Activated naive CD4-positive, alpha-beta T cell (primary cell): ENCODE measurements at places on chromosomes 6 and 20.
A peak's percentile ranks its signal among the peaks of the same experiment; 100 is the strongest.

DNA sequence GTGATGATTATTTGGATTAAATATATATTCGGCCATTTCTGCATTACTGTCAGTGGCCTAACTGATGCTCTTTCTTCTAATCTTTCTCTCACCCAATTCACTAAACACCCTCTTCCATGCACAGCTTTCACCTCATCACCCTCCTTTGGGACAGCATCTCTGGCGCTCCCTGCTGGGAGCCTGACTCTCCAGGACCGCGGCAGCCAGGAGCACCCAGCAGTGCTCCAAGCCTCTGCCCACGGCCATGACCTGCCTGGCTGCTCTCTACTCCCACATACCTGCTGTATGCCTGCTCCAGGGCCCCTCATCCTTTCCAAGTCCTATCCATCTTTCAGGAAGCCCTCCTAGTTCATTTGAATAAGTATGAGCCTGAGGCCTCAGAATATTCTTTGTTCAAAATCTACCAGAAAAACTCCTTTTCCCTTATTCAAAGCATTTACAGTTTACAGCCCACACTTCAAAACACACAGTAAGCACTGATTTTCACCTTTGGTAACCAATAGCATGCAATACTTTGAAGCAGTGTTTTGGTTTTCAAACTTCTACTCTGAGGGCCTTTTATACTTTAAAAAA, 15.2 kb downstream of the CTCFL start:
- no peak for DNase-seq

- no peak for DNase-seq
Measured at GRCh38 chr20:38217791-38218565, 42.6 kb downstream of the KIAA1755 start.

DNA sequence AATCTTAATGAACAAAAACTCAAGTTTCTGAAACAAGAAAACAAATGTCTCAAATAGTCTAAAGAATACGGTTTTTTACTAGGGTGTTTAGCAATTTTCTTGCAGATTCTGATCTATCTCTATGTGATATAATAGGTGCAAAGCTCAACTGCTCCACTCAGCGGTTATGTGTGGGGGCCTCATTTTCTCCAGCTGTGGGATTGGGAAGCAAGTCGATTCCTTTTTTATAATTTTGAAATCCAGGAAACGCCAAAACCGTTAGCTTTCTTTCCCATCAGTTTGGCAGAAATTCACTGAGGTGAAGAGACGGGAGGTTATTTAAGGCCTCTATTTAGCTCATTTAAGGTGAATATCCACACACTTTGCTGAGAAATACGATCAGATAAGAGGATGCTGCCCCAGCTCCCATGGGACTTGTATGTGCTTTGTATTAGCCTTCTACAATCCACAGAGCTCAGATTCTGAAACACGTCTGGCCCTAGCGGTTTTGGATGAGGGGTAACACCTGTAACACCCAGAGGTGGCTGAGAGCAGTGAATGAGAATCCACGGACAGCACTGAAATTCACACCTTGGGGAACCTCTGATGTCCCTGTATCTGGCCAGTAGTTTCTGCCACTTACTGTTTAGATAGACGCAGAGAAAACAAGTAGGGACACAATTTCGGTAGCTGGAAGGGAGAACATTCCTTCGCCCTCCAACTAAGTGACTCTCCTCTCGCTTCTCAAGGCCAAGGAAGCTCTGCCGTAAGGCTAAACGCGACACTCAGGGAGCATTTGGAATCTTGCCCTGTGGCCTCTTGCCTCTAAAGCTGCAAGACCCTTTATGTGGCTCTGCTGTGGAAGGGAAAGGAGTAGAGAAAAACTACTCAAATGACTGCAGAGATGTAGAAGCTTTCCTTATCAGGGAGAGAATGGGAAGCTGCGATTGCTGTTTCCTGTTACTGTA, 6.5 kb upstream of the BCAS4 start:
- no peak for DNase-seq

GRCh38 chr6:144340541-144341371, 55.6 kb downstream of the UTRN start:
- DNase-seq, result no peak

DNA sequence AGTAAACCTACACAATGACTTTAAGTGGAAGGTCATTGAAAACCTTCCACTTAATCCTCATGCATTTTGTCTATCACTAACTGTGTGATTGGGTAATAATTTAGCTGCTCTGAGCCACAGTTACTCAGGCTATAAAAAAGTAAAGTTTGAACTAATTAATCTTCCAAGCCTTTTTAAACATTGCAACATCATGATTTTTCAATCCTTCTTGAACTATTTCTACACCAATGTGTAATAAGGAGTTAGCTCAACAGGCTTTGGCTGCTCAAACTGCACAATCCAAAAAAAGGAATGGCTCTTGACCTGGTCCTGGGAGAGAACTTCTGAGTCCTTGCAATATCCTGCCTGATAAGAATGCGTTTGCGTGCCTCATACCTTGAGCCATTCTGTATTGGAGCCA, 34.8 kb upstream of the FILIP1 start:
- no peak for DNase-seq

- DNase-seq, result no peak
Measured at GRCh38 chr20:50569864-50570836, 60.0 kb downstream of the PTPN1 start.

- no peak for DNase-seq
Measured at GRCh38 chr6:38701551-38701950, 1.4 kb downstream of the GLO1 start.

GRCh38 chr20:6705926-6706548, 61.4 kb upstream of the BMP2 start:
- DNase-seq, result no peak

DNA sequence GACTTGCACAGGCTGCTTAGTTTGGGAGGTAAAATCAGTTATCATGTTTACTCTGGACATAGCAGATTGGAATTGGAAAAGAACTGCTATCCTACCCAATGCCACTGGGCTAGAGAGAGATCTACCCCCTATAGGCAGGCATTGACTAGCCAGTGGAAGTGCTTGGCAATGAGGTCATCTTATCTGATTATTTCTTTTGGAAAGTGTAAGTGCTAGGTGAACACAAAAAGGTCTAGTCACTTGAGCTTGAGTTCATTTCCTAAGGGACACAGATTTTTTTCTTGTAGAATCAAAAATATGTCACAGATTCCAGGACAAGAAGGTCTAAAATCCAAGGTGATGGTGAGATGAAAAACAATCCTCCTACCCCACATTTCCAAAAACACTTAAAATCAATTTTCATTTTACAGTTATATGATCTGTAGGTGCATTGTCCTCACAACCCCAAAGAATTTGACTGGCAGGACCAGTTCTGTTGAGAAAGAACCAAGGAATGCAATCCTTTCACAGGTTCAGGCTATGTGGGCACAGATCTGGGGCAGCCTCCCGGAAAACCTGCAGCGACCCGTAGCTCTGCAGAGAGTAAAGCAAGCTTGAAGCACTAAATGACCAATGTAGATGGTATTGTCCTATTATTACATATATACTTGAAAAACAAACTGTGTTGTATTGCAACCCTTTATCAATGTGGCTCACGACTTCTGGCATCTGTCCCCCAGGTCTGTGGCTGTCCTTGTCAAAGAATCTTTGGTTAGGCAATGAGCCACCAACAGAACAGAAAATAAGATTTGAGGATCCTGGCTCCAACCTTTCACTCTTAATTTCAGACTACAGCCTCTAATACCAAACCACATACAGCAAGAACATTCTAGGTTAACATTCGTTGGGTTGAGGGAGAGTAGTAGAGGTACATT, 67.3 kb upstream of the ADTRP start:
- no peak for DNase-seq

DNA sequence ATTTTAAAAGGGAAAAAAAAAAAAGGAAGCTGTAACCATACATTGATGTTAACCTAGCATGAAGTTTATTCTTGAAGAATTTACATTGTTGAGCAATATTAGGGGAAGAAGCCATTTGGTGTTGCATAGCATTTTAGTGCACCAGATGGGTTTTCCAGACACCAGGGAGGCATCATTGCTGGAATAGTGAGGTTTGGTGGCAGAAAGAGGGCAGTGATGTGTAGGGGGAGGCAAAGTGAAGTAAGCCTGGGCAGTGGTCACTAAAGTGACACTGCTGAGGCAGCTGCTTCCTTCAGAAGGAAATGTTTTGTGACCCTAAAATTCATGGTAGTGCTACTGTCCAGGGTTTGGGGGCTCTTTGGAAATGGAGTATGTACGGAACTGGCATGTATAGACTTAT, 2.6 kb downstream of the TOMM6 start:
- no peak for DNase-seq

GRCh38 chr6:138979365-138979764, 8.7 kb downstream of the REPS1 start:
- DNase-seq, result no peak

GRCh38 chr6:101851911-101852310, 458.4 kb downstream of the GRIK2 start:
- DNase-seq, result no peak

DNA sequence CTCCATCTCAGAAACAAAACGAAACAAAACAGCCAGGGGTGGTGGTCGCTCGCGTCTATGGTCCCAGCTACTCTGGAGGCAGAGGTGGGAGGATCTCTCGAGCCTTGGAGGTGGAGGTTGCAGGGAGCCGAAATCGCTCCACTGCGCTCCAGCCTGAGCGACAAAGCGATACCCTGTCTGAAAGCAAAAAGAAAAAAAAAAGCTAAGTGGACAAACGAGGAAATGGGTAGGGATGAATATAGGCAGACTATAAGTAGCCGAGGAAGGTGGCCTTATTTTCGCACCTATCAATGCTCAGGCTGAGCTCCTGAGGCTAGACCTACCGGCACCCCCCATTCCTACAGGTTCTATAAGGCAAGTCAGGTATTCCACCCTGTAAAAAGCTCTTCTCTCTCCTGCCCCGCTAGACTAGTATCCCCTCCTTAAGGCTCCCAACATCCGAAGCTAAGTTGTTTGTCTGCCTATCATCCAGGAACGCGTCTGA, 650 bp upstream of the CASP8AP2 start:
- DNase-seq, result no peak

- DNase-seq, result no peak
Measured at GRCh38 chr6:3005874-3006273, 6.2 kb downstream of the NQO2 start.

- no peak for DNase-seq
Measured at GRCh38 chr20:8210749-8211148, 78.7 kb downstream of the PLCB1 start.

DNA sequence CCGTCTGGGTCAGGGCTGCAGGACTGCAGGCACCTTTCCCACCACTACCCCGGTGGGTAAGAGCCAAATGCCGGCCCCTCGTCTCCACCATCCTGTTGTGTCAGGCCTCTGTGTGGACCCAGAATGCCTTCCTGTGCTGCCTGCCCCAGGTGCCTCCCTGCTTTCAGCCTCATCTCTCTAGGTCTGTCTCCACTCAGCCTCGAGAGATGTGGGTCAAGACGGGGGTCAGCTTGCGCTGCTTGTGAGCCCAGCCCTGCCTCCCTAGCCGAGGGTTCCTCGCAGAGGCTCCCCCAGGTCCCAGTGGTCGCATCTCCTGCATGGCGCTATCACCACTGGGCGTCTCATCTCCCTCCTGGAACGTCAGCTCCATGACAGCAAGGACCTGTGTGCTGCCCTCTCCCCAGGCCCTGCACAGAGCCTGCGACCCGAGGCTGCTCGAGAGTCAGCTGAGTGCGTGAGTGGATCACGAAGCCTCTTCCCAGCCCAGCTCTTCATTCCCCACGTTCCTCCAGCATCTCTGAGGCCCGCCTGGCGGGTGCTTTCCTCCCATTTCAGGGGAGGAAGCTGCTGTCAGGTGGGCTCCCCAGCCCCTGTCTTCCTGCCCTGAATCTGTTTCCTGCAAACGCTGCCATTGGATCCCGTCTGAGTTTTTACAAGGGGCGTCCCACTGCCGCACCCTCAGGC, 38.7 kb upstream of the ZBP1 start:
- no peak for DNase-seq

DNA sequence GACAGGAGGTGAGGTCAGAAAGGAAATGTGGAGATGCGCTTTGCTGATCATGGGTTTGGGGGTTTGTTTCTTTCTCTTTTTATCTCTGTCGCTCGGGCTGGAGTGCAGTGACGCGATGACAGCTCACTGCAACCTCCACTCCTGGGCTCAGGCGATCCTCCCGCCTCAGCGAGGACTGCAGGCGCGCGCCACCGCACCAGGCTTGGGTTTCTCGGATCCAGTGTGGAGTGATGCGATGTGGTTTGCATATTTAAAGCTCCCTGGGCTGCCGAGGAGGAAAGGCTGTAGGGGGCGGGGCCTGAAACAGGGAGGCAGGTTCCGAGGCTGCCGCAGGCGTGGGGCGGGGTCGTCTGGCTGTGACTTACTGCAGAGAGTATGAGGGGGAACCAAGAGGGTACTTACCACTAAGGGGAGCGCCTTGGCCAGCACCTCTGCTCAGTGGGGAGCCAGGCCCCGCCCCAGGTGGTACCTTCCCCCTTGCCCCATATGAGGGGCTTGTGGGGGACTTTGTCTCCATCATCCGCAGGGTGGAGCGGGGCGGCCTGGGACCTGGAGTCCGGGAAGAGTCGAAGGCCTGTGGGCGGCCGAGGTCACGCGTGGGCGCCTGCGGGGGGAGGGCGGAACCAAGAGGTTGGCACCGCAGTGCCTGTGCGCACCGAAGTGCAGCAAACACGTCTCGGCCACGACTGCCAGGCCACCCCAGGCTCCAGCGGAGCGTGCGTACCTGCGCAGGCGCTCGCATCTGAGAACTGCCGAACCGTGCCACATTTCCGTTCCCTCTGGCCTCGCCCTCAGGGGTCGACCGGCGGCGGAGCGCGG, 12.7 kb upstream of the BAK1 start:
- peak; percentile 34 for DNase-seq

- no peak for DNase-seq
Measured at GRCh38 chr6:158626360-158627167, 18.0 kb downstream of the DYNLT1 start.

GRCh38 chr20:46099491-46100287, 9.9 kb upstream of the NCOA5 start:
- no peak for DNase-seq

DNA sequence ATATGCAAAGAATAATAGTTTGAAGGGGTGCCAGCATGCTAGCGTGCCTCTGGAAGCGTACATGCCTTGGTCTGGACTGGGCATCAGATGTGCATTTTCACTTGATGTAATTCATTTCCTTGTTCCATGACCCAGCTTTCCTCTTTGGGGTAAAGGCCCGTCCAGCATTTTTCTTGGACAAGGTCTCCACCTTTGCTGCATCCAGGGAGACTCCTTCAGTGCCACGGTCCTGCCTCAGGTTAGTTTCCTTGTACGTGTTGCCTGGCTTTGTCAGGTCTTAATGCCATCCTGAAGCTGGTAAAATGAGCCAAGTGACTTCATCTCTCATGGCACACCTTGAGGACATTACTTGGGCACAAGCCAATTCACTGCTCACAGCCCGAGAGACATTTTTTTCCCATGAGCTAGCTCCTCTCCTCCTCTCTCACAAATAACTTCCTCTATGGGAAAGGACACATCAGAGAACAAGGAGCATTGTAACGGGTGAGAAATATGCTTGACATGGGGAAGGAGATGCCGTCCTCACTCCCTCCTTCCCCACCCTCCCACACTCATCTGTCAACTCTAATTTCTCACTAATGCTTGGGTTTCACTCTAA, 23.9 kb downstream of the EDN1 start:
- no peak for DNase-seq

GRCh38 chr20:36957875-36958667, 6.6 kb upstream of the SAMHD1 start:
- DNase-seq, result no peak

- no peak for DNase-seq
Measured at GRCh38 chr20:22720206-22720605, 135.8 kb upstream of the FOXA2 start.
